ENCODE measurements at places on chromosomes 1 and 21.
A peak's percentile ranks its signal among the peaks of the same experiment; 100 is the strongest.

GRCh38 chr1:15765495-15766194 lies 7.0 kb downstream of the FBLIM1 start:
- DNase-seq: peak; percentile 34

GRCh38 chr1:199747984-199748383 lies 279.5 kb upstream of the NR5A2 start:
- DNase-seq: no peak

- peak; percentile 81 for DNase-seq
Observed at GRCh38 chr1:202184750-202185460, 8.7 kb upstream of the LGR6 start.

DNA sequence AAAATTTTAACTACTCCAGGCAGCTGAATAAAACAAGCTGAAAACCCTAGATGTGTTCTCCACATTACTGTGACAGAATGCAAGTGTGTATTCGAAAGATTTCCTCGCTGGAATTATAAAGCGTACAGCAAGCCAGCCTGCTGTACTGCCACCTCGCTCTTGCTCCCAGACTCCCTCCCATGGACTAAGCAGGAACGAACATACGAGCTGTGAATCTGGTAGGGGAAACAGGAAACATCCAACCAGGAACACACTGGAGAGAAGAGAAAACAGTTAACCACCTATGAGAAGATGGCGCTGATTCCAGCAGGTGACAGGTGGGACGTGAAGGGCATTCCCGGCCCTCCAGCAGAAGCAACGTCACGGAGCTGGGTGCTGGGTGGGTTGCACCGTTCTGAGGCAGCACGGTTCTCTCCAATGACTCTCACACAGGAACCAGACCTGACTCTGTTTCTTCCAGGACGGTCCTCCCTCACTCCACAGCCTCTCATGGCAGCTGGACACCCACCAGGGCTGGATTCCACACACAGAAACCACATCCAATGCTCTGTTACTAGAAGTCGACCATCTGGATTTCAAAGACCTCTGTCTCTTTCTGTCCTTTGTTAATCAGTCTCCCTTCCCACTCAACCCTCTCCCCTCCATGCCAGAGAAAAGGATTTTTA lies 219.2 kb downstream of the RERE start:
- DNase-seq: peak; percentile 63

GRCh38 chr1:226575739-226576378 lies 27.3 kb downstream of the STUM start:
- DNase-seq: no peak

GRCh38 chr1:228345201-228345930 lies 61.3 kb downstream of the TRIM11 start:
- DNase-seq: no peak

GRCh38 chr1:64834734-64835133 lies 89.9 kb downstream of the RAVER2 start:
- DNase-seq: peak; percentile 52

DNA sequence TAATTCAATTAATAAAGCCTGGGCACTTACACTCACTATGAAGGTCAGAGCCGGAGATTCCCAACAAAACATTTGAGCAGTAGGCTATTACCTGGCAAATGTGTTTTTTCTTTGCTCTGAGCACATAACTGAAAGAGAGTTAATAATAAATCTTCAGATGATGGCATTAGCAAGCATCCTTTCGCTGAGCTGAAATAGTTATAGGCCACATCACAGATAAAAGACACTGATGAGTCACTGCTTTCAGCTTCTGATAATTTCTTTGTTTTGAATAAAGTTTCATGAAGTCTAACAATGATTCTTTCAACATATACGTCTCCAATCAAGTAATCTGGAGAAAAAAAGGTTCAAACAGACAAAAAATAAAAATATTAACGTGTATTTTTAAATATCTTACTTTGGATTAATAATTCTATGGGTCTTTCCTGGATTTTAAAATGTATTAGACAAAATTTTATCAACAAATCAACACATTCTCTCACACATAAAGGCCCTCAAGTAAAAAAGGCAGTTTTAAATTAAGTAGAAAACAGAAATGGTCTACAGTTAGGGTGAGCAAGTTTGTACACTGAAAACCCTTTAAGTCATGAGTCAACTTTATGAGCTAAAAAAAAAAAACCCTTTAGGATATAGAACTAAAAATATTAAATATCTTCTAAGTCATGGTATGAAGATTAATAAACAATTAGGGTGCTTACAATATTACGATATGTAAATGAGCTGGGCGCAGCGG lies 33.1 kb downstream of the LTN1 start:
- DNase-seq: peak; percentile 80

Measured in fibroblast of upper back skin (primary cell).